ENCODE measurements at places on chromosomes 1 and 21.
A peak's percentile ranks its signal among the peaks of the same experiment; 100 is the strongest.

DNA sequence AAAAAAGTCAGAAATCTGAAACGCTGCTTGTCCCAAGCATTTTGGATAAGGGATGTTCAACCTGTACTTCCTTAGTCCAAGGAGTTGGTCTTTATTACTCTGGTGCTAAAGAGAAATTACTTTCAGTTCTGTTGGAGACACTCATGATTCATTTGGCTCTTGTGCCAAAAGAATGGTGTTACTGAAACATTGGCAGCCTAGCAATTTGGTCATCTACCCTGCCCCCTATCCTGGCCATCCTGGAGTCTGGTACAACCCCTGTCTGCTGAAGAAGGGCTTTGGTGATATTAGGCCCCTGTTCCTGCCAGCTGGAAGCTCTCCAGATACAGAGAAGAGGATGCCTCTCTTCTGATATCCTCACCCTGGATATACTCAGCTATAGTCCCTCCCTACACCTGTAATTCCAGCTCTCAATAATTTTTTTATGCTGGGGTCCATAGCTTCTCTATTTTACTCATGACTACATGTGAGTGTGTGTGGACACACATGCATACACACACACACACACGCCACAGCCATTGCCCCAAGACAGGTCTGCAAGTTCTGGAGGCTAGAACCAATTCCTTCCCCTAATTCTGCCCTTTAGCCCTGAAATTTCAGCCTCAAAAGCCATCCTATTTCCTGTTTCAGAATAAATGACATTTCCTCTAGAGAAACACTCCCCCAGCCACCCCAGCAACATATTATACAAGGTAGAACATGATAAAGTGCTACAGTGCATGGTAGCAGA lies 40.0 kb downstream of the LHX8 start:
- DNase-seq, result no peak

DNA sequence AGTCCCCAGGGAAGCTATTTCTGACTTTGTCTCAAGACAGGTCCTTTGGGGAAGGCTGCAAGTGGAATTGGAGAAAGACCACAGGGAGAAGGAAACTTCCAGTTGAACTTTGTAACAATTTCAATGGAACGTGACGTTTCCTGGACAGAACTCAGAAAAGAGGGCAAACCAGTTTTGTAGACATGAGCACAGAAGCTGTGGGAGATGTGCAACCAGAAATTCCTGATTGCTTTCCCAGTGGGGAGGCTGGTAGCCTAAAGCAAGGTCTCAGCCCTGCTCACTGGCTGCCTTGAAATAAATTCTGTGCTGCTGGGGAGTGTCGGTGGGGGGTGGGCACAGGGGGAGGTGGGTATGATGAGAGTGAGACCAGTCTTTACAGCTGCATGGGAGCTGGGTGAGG lies 1206.7 kb upstream of the ADGRL2 start:
- DNase-seq, result no peak

GRCh38 chr1:83999316-83999819 lies 436 bp upstream of the TTLL7 start:
- DNase-seq, result peak; percentile 17

GRCh38 chr1:191034132-191034531 lies 556.5 kb upstream of the BRINP3 start:
- no peak for DNase-seq

- DNase-seq, result no peak
These were observed 85.7 kb downstream of the GRIK3 start for GRCh38 chr1:36948606-36949005.

Measured in stimulated activated CD8-positive, alpha-beta memory T cell treated with anti-CD3 and anti-CD28 coated beads, Interleukin-4, amount 100 ng/mL, for 4 hours (primary cell).